ENCODE measurements at places on chromosomes 7 and 10.

GRCh38 chr7:83162402-83163256, at the start of gene PCLO:
PCLO (minus strand) TSS chr7:83162884; CDS start chr7:83162592, 292 bp downstream.
- DNase-seq, result peak; percentile 66

DNA sequence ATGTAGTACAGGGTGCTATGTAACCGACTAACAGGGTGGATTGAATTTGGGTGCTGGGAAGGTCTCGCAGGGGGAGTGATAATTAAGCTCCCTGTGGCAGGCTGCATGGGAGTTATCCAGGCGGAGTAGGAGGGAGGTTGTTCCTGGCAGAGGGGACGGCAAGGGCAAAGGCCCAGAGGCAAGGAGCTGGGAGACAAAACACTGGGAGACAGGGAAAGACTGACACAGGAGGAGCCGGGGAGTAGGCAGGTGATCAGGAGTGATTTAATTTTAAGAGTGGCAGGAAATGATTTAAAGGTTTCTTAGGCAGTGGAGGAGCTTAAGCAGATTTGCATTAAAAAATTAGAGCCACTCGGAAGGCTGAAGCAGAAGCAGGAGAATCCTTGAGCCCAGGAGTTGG, 40.7 kb upstream of the LEP start:
- no peak for DNase-seq

GRCh38 chr10:33327751-33328150, 6.7 kb downstream of the NRP1 start:
- no peak for DNase-seq

- no peak for DNase-seq
Observed at GRCh38 chr7:133358708-133359107, 105.8 kb downstream of the EXOC4 start.

- DNase-seq, result no peak
Observed at GRCh38 chr10:62617652-62618051, 186.9 kb upstream of the ADO start.

GRCh38 chr7:13687500-13687899, 302.0 kb downstream of the ETV1 start:
- no peak for DNase-seq

DNA sequence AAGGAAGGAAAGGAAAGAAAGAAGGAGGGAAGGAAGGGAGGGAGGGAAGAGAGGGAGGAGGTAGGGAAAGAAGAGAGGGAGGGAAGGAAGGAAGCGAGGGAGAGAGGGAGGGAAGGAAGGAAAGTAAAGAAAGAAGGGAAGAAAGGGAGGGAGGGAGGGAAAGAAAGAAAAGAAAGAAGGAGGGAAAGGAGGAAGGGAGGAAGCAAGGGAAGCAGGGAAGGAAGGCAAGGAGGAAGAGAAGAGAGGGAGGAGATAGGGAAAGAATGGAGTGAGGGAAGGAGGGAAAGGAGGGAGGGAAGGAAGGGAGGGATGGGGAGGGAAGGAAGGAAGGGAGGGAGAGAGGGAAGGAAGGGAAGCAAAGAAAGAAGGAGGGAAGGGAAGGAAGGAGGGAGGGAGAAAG, 65.8 kb downstream of the MAP3K8 start:
- no peak for DNase-seq

GRCh38 chr10:71776481-71776925, 3.2 kb upstream of the VSIR start:
- DNase-seq, result no peak

GRCh38 chr10:117782276-117782675, 239.7 kb downstream of the EMX2 start:
- DNase-seq, result no peak

DNA sequence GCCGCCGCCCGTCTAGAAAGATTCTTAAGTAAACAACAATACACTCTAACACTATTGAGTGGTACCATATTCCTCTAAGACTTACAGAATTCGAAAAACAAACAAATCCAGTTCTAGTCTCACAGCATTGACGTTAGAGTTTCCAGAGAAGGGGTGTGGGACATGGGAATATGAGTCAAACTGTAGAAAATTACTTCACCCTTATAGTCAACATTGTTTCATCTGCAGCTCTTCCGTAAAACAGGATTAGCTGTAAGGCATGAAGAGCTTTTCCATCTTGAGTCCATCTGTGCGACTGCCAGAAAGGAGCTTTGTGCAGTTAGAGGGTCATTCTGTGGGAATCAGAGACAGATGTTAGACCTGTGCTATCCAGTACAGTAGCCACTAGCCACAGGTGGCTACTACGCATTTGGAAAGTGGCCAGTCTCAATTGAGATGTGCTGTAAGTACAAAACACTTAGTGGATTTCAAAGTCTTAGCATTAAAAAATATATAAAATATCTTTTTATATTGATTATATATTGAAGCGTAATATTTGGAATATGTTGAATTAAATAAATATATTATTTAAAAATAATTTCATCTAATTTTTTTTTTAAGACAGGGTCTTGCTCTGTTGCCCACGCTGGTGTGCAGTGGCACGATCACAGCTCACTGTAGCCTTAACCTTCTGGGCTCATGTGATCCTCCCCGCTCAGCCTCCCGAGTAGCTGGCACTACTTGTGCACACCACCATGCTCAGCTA, 79.8 kb upstream of the MPP7 start:
- no peak for DNase-seq

DNA sequence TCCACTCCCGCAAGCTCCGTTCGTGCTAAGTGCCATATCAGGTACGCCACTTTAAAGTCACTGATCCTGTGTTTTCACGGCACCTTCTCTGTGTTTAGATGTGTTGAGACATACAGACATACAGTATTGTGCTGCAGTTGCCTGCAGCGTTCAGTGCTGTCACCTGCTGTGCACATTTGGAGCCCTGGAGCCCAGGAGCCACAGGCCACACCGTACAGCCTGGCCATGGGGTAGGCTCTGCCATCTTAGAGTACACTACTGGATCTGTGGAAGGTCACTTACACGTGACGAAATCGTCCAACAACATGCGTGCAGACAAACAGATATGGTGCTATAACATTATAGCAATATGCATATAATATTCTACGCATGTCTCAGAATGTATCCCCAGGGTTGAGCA, 111.3 kb downstream of the ELFN1 start:
- no peak for DNase-seq

GRCh38 chr7:16804674-16805439, at the start of gene AGR2:
AGR2 (minus strand) TSS chr7:16804999; CDS start chr7:16801796, 3,203 bp downstream.
- no peak for DNase-seq

GRCh38 chr7:137685433-137686164, 161.2 kb downstream of the DGKI start:
- no peak for DNase-seq

DNA sequence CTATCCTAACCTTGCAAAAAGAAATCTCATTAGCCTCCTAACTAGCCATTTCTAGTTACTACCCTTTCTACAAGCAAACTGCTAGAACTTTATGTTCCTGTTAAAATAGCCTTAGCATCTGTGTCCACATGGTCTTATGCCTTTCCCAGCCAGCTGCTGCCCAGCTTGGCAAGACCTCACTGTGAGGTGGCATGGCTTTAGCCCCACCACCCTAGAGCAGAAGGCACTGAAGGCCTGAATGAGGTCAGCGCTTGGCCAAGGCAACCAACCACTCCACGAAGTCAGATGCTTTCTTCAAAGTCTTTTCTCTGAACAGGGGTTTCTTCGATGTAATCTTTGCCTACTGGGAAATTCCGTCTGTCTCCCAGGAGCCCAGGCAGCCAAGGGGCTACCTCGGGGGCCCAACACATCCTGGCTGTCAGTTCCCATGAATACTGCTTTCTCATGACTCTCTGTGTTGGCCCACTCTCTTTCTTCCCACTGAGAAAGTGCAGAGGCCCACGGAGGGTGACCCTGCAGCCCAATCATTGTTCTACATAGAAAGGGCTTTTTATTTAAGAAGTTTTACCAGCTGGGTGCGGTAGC, 41.6 kb downstream of the POLR3A start:
- DNase-seq, result no peak

DNA sequence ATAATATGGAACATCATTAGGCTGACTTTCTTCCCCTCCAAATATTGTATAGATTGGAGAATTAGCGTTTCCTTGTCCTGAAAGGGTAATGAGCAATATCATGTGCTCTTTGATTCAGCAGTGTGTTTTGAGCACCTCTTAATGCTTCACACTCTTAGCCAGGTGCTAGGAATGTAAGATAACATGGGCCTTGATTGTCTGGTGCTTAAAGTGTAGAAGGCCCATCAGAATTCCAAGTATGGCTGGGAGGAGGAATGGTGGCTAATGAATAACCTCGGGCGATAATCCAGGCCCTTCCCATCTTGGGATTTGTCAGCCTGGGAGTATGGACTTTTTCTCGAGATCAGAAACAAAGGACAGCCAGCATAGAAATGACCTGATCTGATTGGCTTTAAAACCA, 8.6 kb downstream of the TSPAN13 start:
- DNase-seq, result peak; percentile 39

DNA sequence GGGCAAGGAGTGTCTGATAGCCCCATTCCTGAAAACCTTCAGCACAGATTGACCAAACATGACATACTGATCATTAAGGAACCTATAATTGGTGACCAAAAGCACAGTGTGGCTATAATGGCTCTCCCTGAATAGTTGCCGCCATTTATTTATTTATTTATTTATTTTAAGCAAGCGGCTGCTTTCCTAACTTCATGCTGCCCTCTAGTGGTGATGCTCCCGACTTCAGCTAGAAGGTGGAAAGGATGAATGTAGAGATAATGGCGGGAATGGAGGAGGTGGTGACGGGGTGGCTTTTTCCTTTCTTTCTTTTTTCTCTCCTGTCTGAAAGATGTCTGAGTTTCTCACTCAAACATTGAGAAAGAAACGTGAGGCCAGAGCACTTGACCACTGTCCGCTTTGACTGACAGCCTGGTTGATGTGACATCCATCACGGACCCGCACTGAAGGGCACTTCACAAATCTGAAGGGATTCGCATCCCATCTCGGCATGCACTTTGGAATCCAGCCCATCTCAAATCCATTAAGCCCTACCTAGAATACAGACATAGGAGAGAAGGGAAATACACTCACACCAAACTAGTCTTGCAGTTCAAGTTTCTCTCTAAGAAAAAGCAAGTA, 1090.1 kb downstream of the KCNMA1 start:
- peak; percentile 61 for DNase-seq

DNA sequence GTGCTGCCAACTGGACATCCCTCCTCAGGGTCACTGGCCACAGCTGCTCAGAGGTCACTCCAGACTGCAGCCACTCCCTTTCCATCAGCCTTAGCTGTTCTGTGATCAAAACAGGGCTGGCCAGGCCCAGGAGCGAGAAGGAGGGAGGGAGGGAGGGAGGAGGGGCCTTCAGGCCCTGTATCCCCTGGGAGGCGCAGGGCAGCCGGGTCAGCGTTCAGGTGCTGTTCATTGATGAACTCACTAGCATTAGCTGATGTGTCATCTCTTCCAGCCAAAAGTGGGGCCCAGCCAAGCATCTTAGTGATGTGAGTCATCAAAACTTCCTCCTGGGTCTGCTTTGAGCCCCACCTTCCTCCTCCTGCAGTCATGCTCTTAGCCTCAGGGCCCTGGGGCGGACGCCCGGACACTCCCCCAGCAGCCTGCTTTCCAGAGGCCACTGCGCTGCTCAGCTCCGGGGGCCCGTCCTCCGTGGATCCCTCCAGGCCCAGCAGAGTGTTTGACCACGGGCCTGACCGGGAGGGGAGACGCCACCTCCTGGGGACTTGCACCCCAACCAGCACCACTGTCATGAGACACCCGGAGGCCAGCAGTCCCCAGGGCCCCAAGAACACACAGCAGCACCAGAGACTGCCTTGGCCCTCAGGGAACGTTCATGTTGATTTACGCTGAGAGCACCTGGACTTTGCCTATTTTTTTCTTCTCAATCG, 149.2 kb downstream of the PRKAG2 start:
- peak; percentile 100 for DNase-seq

- DNase-seq, result peak; percentile 45
Observed at GRCh38 chr10:6321880-6322279, 119.1 kb downstream of the PFKFB3 start.

DNA sequence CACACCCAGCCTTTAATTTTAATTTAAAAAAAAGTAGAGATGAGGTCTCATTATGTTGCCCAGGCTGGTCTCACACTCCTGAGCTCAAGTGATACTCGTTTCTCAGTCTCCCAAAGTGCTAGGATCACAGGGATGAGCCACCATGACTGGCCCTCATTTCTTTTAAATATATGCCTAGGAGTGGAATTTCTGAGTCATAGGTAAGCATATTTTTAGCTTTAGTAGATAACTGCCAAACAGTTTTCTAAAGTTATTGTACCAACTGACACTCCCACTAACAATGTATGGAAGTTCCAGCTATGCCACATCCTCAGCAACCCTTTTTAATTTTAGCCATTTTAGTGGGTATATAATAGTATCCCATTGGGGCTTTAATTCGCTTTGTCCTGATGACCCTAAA, 13.8 kb upstream of the PPIF start:
- peak; percentile 86 for DNase-seq

DNA sequence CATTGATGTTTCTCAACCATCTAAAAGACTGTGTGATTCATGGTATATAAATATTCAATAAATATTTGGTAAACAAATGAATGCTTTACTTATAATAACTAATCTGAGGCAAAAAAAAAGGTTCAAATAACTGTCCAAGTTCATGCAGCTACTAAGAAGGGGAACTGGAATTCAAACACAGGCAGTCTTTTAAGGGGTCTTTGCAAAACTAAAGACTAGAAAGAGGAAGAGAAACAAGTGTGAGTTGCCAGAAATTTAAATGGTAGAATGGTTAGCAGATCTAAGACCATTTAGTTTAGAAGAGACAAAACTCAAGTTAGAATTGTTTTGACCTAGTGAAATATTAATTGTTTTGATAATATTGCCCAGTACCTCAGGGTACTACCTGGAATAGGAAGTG, 642.0 kb upstream of the LRRN3 start:
- no peak for DNase-seq

GRCh38 chr7:3436746-3437145, 135.7 kb downstream of the SDK1 start:
- peak; percentile 24 for DNase-seq

DNA sequence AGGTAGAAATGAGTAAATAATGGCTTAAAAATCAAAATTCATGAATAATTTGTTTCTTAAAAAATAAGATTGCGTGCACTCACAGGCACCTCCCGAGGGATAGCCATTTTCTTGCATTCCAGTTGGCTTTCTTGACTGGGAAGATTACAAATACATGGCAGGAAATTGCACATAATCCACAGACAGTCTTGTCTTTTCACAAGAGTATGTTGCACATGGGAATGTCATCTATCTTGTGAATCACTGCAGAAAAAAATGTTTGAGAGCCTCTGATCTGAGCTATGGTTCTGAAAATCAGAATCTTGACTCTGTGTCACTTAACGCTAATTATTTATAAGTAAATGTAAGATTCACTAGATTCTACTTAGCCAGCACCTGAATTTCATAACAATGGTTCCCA, 74.1 kb upstream of the PRKG1 start:
- DNase-seq, result no peak

DNA sequence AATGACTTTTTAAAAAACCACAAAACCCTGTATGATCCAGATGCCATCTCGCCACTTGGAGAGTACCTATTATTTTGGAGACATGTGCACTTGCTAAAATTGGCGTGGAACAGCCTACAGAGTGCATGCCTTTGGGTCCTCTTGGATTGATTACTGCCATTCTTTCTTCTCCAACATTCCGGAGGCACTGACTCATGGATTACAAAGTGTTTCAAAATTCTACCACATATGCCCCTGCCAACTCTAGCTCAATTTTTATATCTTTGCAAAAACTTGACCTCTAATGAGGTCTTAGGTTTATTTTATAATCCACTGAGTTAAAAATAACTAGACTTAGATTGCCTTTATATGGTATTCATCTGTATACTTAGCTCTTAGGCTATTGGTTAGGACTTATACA, 55.8 kb upstream of the KIF5B start:
- DNase-seq, result peak; percentile 58

Measured in RCC 7860 (cell line).